Astrocyte of the spinal cord (primary cell): ENCODE measurements at places on chromosomes 1 and 21.

DNA sequence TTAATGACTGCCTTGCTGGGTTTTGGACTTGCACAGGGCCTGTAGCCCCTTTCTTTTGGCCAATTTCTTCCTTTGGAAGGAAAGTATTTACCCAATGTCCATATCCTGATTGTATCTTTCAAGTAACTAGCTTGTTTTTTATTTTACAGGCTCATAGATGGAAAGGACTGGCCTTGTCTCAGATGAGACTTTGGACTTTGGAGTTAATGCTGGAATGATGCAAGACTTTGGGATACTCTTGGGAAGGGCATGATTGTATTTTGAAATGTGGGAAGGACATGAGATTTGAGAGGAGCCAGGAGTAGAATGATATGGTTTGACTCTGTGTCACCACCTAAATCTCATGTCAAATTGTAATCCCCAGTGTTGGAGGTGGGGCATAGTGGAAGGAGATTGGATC is 140.1 kb downstream of the C1orf94 start:
- DNase-seq, result no peak

DNA sequence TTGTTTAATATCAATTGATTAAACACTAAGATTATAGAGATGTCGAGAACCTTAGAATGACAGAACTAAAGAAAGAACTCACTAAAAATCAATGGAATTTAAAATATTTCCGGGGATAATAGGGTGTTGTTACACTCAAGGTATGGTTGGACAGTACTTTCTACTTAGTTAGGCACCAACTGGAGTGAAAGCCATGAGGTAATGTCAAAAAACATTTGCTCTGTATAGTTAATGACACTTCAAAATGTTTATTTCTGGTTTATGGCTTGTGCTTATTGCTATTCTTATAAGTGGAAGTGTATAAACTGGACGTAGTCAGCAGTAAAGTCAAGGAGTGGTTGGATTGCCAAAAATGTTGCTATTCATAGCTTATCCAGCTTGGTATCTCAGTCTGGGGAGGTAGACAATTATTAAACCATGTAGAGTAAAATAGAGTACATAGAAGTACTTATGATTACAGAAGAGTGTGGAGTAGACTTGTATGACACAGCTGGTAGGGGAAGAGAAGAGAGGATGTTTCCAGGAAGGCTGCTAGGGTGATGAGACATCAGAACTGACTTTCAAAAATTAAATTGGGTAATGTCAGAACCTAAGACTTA is 56.5 kb upstream of the BMP8A start:
- no peak for DNase-seq

DNA sequence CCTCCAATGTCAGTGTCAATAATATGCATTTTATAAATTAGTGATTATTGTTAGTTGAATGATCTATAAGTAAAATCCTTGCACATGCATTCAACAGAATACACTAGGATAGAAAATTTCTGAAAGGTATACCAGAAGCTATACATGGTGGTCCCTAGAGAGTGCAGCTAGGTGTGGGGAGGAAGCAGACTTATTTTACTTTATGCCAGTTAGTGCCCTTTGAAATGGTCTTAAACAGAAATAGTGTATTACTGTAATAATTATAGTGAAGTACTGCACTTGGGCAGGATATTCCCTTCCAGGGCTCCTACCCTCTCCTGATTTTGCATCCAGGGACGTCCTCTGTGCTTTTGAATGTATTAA is 23.2 kb upstream of the WDR26 start:
- no peak for DNase-seq

DNA sequence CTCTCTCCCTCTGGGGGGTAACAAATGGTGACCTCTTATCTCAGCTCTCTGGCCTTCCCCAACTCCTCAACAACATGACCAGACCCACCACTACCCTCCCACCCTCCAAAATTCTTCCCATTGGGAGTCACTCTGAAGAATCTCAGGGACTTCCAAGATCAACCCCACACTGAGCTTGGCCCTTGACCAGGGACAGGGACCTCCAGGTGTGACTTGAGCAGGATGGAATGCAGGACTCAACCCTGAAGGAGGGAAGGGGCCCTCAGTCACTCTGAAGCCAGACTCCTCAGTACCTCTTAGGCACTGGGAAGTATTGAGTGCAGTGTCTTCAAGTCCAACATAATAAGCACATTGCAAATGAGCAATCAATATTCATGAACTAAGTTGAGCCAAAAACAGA is 1.9 kb downstream of the CASQ1 start:
- no peak for DNase-seq

- no peak for DNase-seq
Observed at GRCh38 chr1:209544098-209544497, 39.4 kb upstream of the CAMK1G start.

GRCh38 chr1:55584526-55585401 is 369.6 kb upstream of the USP24 start:
- peak; percentile 76 for DNase-seq

DNA sequence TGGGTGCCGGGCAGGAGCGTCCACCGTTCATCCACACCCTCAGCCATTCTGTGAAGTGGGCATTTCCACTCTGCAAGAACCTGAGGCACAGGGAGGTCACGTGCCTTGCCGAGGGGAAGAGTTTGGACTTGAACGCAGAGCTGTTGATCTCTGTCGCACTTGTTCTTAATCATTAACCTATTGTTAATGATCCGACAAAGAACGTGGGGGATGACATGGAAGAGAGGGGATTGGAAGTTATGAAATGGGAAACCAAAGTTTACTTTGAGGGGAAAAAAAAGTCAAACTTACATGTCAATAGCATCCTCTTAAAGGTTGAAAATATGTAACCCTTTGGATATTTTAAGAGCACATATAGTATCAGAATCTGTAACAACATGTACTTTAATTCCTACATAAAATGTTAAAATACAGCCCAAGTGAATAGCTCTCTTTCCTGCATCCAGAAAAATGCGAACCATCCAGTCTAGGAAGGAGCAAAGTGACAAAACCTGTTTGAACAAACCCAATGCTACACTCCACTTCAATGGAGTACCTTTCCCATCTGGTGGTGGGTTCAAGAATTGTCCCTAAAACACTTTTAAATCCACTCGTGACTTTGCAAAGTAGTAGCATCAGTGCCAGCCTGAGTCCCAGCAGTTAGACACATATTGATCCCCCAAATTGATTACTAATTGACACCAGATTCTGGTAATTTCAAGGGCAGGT is 75.5 kb downstream of the SETD4 start:
- DNase-seq, result no peak

- no peak for DNase-seq
Observed at GRCh38 chr1:5566924-5567323, 425.3 kb downstream of the NPHP4 start.

GRCh38 chr1:87794788-87795614 is 466.3 kb downstream of the LMO4 start:
- peak; percentile 69 for DNase-seq

DNA sequence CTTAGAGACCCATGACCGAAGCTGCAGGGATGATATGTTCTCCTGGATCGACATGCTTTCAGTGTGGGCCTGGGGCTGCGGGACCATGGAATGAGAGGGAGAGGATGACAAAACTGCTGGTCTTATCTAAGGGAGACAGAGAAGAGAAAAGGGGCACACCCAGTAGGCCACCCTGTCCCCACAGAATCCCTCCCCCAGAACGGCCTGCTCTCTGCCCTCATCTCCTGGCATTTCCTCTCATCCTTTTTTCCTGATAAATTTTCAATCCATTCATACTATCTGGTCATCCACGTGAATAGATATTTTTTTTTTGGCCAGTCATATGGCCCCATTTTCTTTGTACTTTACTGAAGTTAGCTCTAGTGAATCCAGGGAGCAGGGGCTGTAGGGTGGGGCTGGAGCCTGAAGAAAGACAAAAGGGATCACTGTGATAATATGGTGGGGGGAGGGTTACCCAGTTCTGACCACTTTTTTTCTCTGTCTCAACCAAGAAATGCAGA is at the start of gene PKLR:
PKLR (minus strand) TSS at position 97 of the 500 bp plus-strand sequence; CDS start at position 54, 43 bp downstream.
- DNase-seq, result no peak

DNA sequence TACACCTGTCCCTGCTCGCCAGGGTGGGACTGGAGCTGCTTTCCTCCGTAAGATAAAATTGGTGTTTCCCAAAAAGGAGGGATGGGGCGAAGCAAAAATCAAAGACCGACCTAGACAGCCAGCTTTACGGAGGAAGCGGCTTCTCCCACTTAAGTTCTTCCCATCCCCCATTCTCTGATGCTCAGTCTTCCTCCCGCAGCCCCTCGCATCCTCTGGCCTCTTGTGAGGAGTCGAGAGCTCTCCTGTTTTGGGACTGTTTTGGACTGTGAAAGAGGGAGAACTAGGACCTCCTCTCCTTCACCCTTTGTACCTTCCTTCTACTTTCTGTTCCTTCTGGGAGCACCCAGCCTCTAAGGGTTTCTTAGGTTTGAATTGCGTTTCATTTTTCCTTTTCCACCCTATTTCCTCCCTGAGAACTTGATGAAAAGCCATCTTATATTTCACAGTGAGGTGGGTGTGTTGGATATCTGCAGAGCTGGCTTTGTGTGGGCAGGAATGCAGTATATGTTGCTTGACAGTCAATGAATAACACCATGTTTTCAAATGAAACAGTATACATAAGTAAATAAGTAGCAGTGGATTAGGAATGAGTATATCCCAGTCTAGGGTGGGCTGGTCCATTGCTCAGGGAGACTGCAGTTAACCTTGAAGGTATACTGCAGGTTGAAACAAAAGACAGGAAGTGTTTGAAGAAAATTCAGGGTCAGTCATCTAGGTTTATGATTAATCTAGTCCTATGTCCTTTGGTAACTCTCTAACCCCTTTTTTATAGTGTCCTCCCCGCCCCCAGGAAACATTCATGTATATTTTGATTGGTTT is 848 bp downstream of the CTTNBP2NL start:
- peak; percentile 41 for DNase-seq

DNA sequence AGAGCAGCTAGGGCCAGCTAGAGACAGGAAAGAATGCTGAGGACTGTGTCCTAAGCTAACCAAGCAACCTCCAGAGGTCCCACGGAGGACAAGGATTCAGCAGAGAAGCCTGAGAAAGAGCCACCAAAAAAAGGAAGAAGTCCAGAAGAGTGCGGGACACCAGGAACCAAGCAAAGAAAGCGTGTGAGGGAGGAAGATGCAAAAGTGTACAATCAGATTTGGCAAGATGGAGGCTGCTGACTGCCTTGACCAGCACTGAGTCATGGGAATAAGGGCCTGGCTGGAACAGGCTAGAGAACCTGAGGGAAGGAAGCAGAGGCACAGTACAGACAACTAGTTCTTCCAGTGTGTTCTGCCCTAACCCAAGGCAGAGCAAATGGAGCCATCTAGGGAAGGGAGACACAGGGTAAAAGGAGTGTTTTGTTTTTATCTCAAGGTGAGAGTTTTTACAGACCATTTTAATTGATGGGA is 18.5 kb downstream of the TP53BP2 start:
- no peak for DNase-seq

GRCh38 chr1:55456971-55457370 is 241.8 kb upstream of the USP24 start:
- no peak for DNase-seq

GRCh38 chr1:152448496-152448895 is 34.4 kb upstream of the CRNN start:
- DNase-seq, result no peak

- peak; percentile 62 for DNase-seq
Observed at GRCh38 chr1:39103328-39104157, 77.4 kb downstream of the NDUFS5 start.

GRCh38 chr1:23995431-23995837 is 15.3 kb upstream of the SRSF10 start:
- DNase-seq, result no peak

GRCh38 chr1:162172311-162173102 is 103.0 kb downstream of the NOS1AP start:
- no peak for DNase-seq

GRCh38 chr1:91655912-91656449 is 155.3 kb downstream of the CDC7 start:
- no peak for DNase-seq

DNA sequence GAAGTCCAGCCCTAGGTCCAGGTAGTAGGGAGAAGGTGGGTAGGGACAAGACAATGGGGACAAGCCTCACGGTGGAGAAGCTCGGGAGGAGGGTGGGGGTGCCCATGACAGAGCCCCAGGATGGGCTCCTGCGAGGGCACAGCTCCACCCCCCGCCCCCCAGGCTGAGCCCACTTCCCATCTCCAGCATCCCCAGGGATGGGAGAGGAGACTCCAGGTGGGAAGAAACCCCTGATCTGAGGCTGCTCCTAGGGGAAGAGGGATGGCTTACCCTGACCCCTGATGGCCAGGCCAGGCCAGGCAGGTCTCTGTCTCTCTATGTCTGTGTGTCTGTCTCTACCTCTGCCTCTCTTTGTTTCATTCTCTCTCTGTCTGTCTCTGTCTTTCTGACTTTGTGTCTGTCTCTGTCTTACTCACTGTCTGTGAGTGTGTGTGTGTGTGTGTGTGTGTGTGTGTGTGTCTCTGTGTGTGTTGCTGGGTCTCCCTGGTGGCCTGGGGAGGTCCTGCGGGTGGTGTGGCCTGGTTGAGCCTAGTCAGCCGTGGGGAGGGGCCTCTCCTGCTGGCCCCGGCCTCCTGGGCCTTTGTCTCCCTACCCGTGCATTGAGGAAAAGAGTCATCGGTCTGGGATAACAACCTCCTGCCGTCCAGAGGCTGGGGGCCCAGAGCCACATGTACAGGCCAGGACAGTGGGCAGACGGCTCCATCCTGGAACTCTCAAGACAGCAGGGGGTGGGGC is 45.7 kb downstream of the WNT9A start:
- peak; percentile 45 for DNase-seq

DNA sequence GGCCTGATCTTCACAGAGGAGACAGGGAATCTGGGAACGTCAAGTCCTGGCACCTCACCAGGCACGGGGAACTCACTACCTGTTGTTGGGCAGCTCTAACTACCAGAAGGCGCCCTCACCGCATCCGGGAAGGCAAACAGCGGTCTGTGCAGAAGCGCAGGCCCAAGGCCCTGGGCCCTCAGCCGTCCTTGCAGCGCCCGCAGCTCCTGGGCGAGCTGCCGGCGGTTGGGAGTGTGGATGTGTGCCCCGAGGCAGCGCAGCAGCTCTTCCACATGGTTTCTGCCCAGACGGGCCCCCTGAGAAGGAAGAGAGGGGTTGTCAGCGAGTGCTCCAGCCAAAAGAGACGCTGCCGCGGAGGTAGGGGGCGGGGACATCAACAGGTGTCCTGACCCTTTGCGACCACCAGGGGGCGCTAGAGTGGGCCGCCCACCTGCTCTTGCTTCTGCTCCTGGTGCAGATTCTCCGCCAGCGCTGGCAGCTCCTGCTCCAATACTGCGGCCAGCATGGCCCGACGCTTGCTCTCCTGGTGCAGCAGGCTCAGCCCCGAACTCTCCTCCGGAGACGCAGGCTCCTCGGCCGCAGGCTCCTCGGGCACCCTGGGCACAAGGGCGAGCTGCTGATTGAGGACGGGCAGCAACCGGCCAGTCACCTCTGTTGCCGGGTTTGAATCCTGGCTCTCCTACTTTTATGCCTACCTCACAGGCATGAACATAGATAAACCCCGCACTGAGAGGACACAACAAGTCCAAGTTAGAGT is 9.3 kb downstream of the MAP3K6 start:
- peak; percentile 54 for DNase-seq

- DNase-seq, result no peak
Observed at GRCh38 chr1:101220906-101221305, 15.9 kb upstream of the S1PR1 start.

- DNase-seq, result no peak
Observed at GRCh38 chr1:46254668-46255067, 7.1 kb downstream of the RAD54L start.

- no peak for DNase-seq
Observed at GRCh38 chr1:154760469-154760933, 109.6 kb downstream of the KCNN3 start.
